ELR (cell line): ENCODE measurements at places on chromosomes 7 and 10.
A peak's percentile ranks its signal among the peaks of the same experiment; 100 is the strongest.

DNA sequence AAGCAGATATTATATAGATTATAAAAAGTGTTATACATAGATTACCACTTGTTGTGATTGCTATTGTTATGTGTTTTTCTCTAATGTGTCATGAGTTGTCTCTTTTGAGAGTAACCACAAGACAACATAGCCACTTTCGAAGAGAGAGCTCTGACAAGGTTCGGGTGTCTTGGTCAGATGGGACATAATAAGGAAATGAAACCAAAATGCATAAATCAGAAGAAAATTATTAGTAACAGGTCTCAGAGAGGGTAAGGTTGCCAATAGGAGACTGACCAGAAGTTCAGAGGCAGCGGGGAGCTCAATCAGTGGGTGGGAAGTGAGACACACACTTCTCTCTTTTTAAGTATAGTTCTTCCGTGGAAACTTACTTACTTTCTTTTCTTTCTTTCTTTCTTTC is 639.2 kb upstream of the POT1 start:
- DNase-seq, result no peak

GRCh38 chr10:63217120-63217605 is 84.0 kb downstream of the NRBF2 start:
- peak; percentile 80 for DNase-seq

DNA sequence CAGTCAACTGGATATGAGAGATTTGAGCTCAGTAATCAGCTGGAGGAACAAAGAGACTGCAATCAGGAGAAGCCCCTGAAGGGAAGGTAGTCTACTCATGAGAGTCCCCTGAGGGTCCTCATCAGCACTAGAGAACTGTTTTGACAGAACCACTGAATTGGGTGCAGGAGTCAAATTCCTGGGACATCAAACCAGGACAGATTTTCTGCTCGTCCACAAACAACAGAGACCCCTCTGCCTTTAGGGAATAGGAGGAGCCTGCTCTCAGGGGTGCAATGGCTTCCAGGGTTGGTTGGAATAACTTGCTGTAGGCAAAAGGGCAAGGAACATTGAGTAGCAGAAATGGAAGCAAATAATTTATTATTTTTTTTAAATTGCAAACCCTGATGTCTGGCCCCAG is 21.9 kb upstream of the NEUROD6 start:
- no peak for DNase-seq

DNA sequence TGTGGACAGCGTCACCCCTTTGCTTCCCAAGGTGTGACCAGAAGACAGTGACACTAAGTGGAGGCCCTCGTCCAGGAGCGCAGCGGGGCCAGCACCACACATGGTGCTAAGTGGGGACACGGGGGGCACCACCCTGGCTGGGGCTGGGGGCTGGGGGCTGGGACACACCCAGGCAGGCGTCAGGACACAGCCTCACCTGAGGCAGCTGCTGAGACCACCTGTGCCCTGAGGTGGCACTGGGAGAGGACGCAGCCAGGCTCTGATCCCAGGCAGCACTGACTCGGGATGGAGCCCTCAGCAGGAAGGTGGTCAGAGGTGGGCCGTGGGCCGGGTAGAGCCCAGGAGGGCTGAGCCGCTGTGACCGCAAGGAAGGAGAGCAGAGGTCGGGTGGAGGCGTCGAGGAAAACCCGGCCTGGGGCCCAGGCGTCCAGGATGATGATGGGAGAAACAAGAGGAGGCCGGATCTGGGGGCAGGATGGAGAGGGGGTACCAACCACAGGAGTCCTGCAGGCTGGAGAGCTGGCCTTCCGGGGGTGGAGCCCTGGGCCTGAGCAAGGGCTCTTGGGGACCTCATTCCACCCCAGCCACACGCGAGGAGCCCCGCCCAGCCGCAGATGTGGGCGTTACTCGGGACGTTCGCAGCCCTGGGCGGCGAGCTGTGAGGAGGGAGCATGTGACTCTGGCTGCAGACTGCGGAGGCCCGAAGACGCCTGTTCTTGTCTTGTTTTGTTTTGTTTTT is 22.5 kb downstream of the LRRC27 start:
- DNase-seq, result no peak

- no peak for DNase-seq
Observed at GRCh38 chr10:44913350-44914081, 2.4 kb downstream of the TMEM72 start.

DNA sequence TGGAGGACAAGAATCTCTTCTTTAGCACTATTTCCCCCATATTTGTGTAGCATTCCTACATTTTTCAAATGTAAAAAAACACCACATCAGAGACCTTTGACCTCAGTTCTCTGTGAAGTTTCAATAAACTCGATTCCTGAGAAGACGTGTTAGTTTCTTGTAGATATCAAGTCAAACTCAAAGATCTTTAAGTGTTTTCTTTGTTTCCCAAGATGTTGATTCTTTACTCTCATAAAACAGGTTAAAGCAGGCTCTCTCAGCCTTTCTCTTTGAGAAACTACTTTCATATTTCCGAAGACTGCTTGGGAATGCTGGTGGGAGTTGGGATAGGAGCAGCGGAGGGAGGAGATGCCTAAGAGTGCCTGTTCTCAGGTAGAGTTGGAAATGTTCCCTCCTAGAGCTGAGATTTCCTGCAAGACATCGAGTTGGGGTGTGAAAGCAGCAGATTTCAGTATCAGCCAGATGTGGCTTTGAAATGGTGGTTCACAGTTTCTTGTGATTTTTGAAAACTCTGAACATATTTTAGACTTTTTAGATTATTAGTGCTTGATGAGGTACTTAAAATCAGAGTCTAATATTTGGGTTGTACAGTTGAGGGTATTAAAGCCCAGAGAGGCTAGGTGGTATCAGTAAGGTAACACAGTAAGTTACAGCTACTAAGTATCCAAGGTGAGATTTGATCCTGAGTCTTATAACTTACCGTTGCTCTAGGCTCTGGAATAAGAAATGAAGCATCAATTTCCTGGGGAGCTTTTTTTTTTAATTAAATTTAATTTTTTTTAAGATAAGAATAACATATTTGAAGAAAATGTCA is 13.9 kb downstream of the ADK start:
- DNase-seq, result peak; percentile 43

DNA sequence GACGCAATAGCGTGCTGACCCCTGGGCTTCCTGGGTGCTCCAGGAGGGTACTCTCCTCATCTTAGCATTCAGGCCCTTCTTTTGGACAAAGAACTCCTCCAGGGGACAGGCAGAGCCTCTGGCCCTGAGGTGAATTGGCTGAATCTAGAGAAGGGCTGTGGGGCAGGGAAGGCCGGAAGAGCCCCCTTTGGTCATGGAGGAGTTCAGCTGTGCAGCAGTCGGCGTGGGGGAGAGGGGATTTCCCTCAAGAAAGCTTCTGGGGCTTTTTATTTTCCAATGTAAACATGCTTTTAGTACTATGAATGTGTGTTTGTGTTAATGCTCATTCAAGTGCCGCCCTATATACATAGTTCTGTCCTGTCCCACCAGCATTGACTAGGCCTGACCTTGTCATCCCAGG is 38.8 kb downstream of the FIGNL1 start:
- no peak for DNase-seq

- DNase-seq, result peak; percentile 53
Observed at GRCh38 chr10:51699145-51699474, 285 bp downstream of the CSTF2T start.
